ENCODE measurements at places on chromosomes 3 and 15.

DNA sequence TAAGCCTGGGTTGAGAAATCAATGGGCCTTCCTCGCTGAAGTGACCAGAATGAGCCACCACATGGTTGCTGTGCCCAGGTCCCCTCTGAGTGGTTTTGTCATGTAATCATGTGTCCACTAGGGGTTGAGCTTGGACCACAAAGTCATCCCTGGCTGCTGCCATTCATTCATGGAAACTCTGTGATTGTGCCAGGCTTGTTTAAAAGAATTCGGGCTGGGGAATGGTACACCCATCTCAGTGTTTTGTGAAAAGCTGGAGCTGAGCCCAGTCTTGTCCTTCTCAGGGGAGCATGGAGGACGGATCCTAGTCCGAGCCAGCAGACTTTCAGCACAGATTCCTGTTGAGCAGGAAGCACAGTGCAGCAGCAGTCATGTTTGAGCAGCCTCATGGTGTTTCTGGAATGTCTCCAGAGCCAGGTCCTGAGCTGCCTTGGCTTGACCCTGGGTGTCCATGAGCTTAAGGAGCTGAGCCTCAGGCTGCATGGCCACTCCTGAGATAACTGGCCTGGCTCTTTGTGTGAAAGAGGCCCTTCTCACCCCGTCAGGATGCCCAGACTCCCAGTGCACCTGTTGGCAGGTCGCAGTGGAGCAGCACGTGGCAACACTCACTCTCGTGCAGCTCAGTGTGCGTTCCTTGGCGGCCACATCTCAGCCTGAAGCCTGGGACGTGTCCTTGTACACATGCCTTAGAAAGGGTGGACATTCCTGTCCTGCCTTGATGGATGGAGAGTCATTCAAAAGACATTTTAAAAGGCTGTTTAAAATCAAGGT lies 260.3 kb upstream of the TPM1 start:
- peak; percentile 1 for DNase-seq

GRCh38 chr15:57545995-57546394 lies 45.7 kb upstream of the MYZAP start:
- no peak for DNase-seq

DNA sequence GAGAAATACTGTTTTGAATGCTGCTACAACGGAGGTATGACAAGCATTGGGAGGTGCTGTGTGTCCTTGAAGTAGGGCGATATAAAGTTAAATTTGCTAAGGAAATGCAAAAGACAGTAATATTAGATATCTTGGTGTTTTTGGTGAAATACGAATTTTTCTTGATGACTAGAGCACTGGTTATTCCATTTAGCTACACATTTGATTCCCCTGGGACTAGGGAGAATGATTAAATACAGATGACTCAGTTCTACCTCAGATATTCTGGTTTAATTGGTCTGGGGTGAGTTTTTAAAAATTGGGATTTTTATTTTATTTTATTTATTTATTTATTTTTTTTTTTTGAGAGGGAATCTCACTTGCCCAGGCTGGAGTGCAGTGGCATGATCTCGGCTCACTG lies 18.7 kb upstream of the GADL1 start:
- DNase-seq = no peak

- DNase-seq = no peak
Observed at GRCh38 chr15:100712226-100712625, 109.8 kb downstream of the ASB7 start.

DNA sequence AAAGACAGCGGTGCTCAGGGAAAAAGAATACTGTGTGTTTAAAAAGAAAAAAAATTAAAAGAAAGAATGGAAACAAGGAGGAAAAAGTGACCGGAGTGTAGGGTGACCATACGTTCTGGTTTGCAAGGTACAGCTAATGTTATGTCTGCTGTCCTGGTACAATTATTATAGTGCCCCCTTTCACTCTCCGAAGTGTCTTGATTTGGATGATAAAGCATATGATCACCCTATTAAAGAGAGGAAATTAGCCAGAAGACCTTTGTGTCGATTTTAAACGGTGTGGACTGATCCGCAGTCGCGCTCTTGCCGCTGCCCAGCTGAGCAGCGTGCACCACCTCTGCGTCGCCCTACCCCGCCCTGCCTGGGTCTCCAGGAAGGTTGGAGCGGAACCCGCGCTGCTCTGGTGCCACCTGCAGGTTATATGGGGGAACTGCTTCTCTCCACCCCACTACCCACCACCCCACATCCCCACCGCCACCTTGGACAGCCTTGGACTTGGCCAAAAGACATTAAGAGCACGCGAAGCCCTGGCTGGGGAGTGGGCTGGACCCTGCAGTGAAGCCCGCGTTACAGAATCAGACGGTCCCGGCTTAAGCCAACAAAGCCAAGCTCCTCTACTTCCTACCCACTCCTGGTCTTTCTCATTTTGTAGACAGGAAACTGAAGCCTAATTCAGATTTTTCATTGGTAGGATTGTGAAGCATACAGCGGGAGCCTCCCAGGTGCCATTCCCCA lies 41.2 kb upstream of the UBE2Q2 start:
- peak; percentile 54 for DNase-seq

DNA sequence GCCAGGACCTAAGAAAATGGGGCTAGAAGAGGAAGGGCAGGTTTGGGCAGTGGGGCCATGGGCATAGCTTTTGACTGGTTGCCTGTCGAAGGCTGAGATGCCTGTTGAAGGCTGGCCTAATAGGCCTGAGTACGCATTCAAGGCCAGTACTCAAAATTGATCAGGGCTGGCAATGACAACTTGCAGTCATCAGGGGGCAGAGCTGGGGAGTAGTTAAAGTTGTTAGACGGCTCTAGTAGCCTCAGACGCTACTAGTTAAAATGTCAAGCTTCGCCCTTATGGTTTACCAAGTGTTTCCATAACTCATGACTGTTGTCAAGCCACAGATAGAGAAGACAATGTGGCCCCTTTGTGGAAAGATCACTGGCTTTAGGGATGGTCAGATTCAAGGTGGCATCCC lies 28.7 kb downstream of the SPG21 start:
- DNase-seq = no peak

DNA sequence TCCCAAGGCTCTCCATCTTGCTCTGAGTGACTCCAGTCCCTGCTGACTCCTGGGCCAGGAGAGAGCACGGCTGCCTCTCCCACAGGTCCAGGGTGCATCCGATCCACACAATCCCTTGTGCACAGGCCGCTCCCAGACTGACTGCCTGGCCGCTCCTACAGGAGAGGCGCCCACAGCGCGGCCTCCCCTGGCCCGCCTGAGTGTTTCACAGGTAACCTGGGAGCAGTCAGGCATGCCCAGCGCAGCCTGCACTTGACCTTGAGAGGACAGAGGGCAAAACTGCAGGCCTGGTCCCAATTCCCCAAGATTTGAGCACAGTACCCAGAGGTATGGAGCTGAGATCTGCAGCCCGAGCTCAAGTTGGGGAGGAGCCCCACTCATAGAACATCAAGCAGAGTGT lies 490.2 kb downstream of the CNTN6 start:
- no peak for DNase-seq

GRCh38 chr15:51218299-51218938 lies 120.0 kb downstream of the CYP19A1 start:
- no peak for DNase-seq

- peak; percentile 53 for DNase-seq
Observed at GRCh38 chr3:23537101-23537551, 268.6 kb upstream of the UBE2E1 start.

- no peak for DNase-seq
Observed at GRCh38 chr15:48996276-48996675, 32.6 kb upstream of the SHC4 start.

DNA sequence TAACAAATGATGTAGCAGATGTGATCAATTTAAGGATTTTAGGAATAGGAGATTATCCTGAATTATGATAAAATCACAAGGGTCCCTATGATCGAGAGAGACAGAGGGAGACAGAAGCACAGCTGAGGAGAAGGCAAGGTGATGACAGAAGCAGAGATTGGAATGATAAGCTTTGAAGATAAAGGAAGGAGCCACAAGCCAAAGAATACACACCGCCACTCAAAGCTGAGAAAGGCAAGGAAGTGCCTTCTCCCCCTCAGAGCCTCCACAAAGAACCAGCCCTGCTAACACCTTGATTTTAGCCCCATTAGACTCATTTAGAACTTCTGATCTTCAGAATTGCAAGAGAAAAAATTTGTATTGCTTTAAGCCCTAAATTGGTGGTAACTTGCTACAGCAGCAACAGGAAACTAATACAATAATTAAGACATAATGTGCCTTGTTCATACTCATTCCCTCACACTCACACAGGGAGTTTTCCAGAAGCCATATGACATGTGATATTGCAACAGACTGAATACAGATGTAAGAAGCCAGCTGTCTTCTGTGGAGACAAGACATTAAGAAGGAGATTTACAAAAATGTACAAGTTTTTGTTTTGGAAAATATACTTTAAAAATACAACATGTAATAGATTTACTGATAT lies 38.2 kb downstream of the TRANK1 start:
- no peak for DNase-seq

GRCh38 chr3:122619040-122619439 lies 41.6 kb downstream of the PARP15 start:
- no peak for DNase-seq

- peak; percentile 27 for DNase-seq
Observed at GRCh38 chr15:32818758-32819447, 101.1 kb downstream of the GREM1 start.

GRCh38 chr3:136255672-136256406 lies 5.7 kb downstream of the PCCB start:
- DNase-seq = no peak

DNA sequence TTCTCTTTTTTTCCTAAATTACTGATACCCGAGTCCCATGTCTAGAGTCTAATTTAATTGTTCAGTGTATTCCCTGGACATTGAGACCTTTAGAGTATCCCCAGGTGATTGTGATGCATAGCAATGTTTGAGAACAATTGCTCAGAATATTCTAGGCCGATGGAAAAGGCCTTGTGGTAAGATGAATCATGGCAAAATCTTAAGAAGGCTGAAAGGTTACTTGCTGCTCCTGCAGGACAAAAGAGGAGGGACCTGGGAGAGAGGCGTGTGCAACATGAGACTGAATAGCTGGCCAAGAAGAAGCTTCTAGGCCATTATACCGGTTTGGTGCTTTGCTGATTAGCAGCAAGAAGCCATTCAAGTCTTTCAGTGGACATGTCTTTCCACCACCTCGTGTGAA lies 256.6 kb downstream of the ROBO2 start:
- DNase-seq = no peak

GRCh38 chr15:54462511-54462913 lies 484.3 kb downstream of the UNC13C start:
- DNase-seq = no peak

All from NCI-H2227 treated with DMSO at 0.1 percent for 48 hours (cell line).